Activated naive CD8-positive, alpha-beta T cell treated with anti-CD3 and anti-CD28 coated beads for 36 hours (primary cell): ENCODE measurements at places on chromosomes 3 and 15.

DNA sequence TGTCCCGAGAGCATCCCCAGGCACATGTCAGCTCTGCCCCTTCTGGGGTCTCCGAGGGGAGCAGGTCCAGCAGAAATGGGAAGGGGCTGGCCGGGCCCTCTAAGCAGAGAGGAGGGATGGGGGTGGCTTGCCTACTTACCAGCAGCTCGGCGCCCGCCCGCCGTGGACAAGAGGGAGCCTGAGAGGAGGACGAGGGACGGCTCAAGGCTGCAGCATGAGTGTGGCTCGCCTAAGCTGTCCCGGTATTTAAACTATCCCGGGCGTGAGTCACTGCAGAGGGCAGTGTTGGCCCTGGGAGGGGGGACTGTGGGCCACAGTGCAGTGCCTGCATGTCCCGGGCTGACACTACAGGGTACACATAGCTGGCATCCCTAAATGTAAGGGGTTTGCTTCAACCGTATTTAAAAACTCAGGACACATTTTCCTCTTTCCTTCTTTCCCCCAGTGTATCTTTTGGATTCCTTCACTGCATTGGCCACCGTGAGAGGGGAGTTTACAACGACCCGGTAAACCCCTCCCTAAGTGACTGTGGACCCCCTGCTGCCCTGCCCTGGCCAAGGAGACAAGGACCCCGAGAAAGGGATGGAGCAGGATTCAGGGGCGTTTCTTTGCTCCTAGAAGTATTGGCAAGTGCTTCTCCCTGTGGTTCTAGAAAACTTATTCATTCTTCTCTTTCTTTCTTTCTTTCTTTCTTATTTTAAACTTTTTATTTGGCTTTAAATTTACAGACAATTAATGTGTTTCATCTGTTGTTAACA, at the start of gene LRRC15:
LRRC15 (minus strand) TSS at position 222 of the 758 bp plus-strand sequence. CDS start 8,700 bp downstream, outside the sequence.
- DNase-seq = no peak

DNA sequence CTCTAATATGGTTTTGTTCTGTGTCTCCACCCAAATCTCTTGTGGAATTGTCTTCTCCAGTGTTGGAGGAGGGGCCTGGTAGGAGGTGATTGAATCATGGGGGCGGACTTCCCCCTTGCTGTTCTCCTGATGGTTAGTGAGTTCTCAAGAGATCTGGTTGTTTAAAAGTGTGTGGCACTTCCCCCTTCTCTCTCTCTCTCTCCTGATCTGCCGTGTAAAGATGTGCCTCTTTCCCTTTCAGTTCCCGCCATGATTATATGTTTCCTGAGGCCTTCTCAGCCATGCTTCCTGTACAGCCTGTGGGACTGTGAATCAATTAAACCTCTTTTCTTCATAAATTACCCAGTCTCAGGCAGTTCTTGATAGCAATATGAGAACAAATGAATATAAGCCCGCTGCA, 33.1 kb downstream of the RETNLB start:
- DNase-seq = no peak

DNA sequence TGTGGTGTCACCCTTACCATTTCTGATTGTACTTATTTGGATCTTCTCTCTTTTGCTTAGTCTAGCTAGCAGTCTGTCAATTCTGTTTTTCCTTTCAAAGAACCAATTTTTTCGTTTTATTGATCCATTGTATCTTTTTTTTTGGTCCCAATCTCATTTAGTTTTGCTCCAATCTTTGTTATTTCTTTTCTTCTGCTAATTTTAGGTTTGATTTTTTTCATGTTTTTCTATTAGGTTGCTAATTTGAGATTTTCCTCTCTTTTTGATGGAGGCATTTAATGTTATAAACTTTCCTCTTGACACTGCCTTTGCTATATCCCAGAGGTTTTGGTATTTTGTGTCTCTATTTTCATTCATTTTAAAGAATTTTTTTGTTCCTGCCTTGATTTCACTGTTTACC, 16.9 kb upstream of the FAM98B start:
- no peak for DNase-seq

DNA sequence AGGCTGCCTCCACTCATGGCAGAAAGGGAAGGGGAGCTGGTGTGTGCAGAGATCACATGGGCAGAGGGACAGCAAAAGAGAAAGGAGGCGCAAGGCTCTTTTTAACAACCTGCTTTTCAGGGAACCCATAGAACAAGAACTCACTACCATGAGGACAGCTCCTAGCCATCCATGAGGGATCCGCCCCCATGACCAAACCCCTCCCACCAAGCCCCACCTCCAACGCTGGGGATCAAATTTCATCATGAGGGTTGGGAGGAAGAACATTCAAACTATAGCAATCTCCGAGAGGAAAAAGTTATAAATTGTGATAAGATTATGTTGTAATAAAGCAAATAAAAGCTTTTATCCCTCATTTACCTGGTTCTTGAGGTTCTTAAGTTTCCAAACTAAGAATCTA, 84.7 kb upstream of the LMCD1 start:
- DNase-seq = no peak

GRCh38 chr3:51671734-51672475, 853 bp downstream of the TEX264 start:
- peak; percentile 67 for DNase-seq

DNA sequence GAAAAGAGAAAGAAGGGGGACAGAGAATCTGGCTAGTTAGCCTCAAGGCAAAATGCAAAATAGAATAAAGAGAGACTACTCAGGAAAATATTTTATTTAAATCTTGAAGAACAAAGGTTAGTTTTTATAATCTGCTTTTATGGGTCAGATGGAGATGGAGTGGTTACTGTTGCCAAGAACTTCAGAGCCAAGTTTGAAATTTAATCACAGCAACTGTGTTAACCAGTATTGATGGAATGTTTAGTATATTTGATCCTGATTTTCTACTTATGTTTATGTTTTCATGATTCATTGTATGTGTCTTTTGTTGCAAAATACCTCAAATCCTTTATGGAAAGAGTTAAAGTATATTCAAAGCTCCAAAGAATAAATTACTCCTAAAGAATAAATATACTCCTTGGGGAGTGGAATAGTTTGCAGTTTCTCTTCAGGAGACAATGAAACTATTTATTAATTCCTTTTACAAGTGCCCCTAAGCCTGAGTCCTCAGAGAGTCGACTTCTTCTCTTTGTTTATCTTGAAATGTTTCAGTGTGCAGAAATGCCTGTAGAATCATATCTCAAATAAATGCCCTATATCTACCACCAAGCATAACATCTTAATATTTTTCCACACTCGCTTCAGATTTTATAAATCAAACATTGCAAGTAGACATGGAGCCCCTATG, 60.9 kb upstream of the THSD4 start:
- DNase-seq = no peak

- DNase-seq = no peak
These were observed 259.3 kb downstream of the NAALADL2 start for GRCh38 chr3:175118382-175118941.

- peak; percentile 69 for DNase-seq
These were observed 33.7 kb upstream of the CD47 start for GRCh38 chr3:108124337-108125152.

GRCh38 chr15:90037961-90038631, 37.0 kb downstream of the ZNF710 start:
- peak; percentile 66 for DNase-seq

DNA sequence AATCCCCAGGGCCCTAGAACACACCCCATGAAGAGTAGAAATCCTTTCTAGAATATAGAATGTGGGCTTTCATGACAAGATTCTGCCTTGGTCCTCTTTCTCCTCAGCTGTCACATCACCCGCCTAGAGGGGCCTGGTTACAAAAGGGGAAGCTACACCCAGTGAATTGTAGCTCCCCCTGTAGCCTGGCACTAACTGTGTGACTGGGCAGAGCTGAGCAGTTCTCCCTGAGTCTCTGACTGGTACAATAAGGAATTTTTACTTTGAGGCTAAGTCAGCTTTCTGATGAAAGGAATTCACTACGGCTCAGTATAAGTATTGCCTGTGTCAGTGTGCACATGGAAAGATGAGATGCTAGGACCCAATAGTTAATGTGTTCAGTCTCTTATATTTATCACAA, 28.7 kb upstream of the ZNF148 start:
- no peak for DNase-seq

GRCh38 chr3:184428561-184429175, 48.8 kb downstream of the CHRD start:
- no peak for DNase-seq

GRCh38 chr15:47711655-47712054, 5.7 kb upstream of the SEMA6D start:
- no peak for DNase-seq

- DNase-seq = no peak
These were observed 3.2 kb downstream of the MAPKBP1 start for GRCh38 chr15:41777421-41777973.

GRCh38 chr15:74390647-74391288, 23.3 kb upstream of the CYP11A1 start:
- DNase-seq = no peak

DNA sequence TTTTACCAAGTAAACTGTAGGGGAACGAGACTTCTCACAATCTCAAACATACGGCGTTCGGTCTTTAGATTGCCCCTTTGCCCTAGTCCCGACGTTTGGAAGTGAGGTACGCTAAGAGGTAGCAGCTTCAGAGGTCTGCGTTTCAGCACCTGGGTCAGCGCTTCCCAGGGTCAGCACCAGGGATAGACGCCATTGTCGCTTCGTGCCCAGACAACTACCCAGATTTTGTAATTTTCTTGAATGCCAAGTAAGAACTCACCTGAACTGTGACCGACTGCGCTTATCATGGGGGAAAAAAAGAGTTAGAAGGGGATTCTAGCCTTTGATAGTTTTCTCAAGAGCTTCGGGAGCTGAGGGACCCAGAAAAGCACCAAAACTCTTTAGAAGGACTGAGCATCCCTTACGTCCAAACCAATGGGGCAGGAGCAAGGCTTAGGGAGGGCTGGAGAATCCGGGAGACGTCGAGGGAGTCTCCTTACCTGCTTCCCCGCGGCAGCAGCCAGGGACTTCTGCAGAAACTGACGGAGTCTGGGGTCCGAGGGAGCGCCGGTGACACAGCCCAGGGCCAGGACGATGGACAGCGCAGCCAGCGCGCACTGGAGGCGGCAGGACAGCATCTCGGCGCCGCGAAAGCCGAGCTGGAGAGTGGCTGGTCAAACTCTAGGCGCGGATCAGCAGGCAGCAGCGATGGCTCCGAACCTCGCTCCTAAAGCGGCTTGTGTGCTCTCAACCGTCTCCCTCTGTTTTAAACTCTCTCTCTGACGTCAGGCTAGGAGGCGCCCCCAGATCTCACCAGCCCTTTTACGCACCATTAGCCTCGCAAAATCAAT, at the start of gene SST:
SST (minus strand) TSS at position 720 of the 830 bp plus-strand sequence; CDS start at position 617, 103 bp downstream.
- DNase-seq = peak; percentile 27

- DNase-seq = no peak
These were observed 69.6 kb downstream of the LMCD1 start for GRCh38 chr3:8571256-8571655.

DNA sequence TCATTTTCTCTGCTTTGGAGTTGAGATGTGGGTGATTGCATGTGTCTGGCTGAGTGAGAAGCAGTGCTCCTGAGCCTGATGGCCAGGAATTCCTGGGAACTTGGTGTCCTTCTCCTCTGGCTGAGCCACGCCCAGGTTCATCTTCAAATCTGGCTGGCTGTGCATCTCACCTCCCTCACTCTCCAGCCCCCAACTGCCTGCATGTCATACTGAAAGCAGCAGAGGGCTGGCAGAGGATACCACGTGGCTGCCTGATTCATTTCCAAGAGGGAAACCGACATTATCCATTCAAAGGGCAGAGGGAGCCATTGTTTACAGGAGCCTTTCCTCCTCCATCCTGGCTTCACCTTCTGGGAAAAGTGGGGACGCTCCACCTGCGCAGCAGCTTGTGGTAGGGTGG, 57.4 kb downstream of the ABHD5 start:
- no peak for DNase-seq

DNA sequence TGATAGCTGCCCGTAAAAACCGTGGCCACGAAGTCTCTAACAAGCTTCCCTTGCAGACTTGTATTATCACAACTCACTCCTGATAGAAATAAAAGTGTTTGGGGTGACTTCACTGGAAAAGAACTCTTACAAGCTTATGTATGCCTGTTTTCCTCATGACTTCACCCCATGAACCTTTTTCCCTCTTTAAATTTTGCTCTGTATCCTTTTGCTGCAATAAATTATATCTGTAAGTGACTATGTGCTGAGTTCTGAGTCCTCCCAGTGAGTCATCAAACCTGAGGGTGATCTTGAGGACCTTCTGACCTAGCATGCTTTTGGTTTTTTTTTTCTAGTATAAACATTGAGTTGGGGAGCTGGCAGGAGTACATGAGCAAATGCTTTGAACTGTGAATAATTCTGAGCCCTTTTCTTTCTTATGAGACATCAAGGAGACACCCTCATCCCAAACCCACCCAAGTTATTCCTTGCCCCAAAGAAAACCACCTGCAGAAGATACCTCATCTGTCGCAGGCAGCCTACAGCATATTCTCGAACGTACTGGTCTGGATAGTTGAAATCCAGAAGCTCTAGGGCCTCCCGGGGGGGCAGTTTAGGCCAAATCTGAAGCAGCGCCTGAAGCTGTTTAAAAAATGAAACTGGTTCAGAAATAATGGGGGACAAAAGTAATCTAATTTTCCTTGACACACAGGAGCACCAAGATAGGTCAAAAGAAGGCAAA, 85.9 kb downstream of the FAIM start:
- DNase-seq = no peak

- DNase-seq = no peak
These were observed 61.9 kb downstream of the NSMCE3 start for GRCh38 chr15:29207758-29208108.

DNA sequence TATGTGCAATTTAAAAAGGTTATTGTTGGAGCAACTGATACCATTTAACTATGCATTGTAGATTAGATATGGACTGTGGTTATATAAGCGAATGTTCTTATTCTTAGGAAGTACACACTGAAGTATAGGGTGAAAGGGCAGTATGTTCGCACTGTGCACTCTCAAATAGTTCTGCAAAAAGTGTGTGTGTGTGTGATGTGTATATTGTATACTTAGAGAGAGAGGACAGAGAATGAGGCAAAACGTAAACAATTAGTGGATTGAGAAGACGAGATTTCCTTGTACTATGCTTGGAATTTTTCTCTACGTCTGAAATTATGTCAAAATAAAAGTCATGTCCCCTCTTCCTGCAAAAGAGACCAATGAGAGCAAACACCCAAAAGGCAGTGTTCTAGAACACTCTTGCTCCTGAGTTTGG, 30.4 kb downstream of the LSM3 start:
- no peak for DNase-seq

DNA sequence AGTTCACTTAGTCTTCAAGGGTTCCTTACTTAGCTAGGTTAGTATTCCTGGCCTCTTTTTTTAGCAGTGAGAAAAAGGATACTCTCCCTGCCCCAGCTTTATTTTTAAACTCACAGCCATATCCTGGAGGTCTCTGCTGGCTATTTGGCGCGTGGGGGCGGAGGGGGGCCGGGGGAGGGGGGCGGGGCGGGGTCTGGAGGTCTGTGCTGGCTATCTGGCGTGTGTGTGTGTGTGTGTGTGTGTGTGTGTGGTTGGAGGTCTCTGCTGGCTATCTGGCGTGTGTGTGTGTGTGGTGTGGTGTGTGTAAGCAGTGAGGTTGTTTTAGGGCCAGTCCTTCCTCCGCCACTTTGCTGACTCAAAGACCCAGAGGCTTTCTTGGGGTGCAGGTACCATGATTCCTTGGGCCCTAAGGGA, 579 bp upstream of the PLAAT1 start:
- no peak for DNase-seq

GRCh38 chr3:167864552-167864874, 129.0 kb downstream of the SERPINI1 start:
- DNase-seq = no peak

- no peak for DNase-seq
These were observed 297.3 kb downstream of the GABRB3 start for GRCh38 chr15:26475554-26475953.

GRCh38 chr3:156291272-156292123, 171.1 kb downstream of the KCNAB1 start:
- peak; percentile 5 for DNase-seq
